ENCODE measurements at places on chromosomes 7 and 10.

DNA sequence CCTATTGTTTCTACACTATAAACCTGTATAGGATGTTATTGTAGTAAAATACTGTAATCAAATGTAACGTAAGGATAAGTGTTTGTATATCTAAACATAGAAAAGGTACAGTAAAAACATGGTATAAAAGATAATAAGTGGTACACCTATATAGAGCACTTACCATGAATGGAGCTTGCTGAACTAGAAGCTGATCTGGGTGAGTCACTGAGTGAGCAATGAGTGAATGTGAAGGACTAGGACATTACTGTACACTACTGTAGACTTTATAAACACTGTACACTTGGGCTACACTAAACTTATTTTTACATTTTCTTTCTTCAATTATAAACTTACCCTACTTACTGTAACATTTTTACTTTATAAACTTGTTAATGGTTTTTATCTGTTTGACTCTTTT is 732.9 kb upstream of the LRRN3 start:
- no peak for DNase-seq

GRCh38 chr10:31347705-31348104 is 28.7 kb downstream of the ZEB1 start:
- DNase-seq: no peak

DNA sequence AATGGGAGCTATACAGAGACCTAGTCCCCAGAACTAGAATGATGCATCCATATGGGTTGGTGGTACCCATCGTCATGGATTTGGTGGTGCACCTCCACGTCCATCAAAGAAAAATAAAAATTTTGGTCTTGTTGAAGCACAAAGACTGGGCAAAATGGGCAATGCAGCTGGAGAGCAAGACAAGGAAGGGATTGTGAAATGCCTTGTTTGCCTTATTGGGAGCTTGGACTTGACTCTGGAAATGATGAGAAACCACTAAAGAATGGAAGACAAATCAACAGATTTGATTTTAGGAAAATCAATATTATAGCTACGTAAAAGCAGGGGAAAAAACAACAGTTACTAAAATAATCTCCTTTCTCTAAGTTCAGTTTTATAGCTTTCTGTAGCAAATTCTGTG is 150.9 kb downstream of the CPED1 start:
- DNase-seq: no peak

GRCh38 chr7:149067869-149068268 is 22.6 kb downstream of the ZNF786 start:
- no peak for DNase-seq

- DNase-seq: no peak
Measured at GRCh38 chr10:31143331-31143935, 111.8 kb upstream of the ZNF438 start.

DNA sequence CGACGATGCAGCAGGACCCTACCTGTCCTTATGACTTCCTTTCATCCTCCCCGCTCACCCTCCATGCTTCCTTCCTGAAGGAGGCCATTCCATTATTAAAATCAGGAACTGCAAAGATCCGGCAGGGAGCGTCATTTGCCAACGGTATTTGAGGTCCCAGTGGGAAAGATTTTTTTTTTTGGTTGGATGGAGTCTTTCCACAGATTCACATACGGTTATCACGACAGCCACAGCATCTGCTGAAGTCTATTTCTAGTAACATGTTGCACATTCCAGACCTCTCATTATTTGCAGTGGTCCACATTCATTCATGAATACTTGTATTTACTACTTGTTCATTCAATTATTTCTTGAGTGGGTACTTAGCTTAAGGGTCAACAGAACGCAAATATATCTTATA is 94.7 kb upstream of the LYZL2 start:
- DNase-seq: no peak

DNA sequence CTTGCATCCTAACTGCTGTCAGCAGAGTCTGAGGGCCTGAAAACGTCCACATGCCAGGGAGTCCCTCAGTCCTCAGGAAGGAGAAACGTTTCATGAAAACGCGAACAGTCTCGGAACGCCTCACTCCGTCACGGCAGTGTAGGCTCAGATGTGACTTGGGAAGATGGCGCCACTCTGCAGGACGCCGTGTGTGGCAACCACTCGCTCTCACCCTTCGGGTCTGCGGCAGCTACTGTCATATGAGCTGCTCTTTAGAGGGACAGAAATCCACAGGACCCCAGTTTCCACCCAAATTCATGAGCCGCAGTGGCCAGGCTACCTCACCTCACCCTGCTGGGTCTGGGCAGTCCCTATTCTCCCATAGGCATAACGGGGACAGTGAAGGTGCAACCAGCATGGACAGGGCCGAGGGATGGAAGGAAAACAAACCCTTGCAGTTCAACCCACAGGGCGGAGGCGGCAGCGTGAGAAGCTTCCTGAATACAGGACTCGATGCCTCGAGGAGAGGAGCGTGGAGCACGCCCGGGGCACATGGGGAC is 438.3 kb downstream of the DNAJB6 start:
- DNase-seq: no peak
